GM23248 (cell line): ENCODE measurements at places on chromosomes 1 and 21. TPM values are rescaled to one million over a fixed set of nuclear protein-coding genes. Genes with fewer than 3 reads are reported as not detected.

- no peak for DNase-seq
These were observed 9.6 kb downstream of the ACTRT2 start for GRCh38 chr1:3030663-3031381.

DNA sequence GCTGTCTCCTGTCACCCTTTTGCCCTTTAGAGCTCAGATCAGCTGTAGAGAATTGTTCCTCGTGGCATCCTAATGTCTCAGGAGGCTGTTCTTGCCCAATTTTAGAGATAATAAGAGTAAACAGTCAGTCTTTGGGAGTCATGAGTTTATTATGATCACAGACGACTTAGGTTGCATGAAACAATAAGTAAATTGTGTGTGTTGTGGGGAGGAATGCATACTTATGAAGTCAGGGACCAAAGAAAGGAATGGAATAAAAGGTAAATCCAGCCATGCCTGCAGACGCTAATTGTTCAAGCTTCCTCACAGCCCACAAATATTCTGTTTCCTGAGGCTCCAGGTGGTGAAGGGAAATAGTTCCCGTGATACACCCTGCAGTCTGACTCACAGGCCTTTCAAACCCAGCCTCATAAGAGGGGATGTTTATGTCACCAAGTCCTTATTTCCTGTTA lies 897 bp downstream of the EPHX4 start:
- DNase-seq: peak; percentile 5

DNA sequence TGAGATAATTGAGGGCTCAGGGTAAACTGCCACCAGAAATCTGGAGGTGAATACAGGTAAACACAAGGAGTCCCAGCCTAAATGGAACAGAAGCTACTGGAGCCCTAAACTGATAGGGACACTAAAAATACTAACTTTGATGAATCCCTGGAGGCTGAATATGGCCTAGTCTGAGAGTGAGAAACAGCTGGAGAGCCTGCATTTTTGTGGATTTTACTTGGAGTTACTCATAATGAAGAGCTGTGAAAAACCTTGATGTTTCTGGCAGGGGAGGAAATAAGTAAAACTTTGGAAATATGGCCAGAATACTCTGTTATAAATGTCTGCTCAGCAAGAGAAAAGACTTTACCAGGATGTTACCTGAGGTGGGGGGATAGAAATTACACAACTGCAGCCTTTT lies 164.4 kb downstream of the LIPI start:
- peak; percentile 15 for DNase-seq

DNA sequence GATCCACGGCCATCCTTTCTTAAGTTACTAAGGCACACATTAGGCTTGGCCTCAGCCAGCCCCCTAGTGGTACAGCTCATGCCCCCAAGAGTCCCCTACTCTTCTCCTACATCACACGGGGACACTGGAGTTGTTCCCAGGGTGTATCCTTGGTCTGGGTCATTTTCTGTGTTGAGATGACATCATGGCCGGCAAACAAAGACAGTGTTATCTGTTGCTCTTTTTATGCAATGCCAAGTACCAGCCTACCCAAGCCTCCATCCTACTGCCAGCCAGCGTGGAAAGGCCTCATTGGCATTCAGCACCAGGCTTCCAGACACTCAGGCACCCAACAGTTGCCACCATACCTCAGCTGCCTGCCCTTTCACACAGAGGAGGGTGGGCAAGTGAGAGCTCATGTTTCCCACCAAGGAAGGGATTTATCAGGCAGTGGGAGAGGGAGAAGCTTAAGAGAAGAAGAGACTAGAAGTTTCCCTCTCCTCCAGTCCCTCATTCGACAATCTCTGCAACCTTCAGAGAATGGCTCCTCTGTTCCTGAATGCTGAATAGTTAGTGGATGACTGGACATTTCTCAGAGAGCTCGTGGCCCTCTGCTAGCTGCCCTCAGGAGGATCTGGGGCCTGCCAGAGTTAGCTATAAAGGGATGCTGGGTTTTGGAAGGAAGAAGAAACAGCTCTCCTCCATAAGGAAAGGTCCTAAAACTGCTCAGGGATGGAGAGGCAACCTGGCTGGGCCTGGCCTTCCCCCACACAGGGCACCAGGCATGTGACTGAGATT lies 17.7 kb downstream of the CBR1 start:
- peak; percentile 49 for DNase-seq

DNA sequence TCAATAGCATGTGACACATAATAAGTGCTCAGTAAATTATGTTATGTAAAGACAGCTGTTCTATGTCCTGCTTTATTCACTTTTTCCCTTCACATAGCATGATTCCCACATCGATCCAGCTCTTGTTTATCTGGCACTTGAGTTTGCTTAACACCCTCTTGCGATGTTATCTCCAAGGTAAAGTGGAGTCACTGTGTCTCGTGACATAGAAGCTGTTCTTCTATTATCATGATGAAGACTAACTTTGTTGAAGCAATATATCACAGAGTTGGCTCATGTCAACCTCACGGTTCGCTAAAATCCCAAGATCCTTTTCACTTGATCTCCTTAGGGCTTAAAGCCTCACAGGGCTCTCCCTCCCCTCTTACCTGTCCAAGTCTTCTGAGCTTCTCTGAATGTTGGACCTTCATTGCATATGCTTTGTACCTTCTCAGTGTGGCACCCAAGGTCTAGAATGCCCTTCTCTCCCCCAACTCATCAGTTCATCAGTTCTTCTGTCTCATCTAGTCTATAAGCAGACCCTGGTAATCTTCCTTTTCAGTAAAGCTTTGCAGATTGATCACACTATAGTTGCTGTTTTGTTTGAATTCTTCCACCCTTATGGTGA lies 38.0 kb downstream of the PLXNA2 start:
- DNase-seq: no peak

GRCh38 chr1:218284377-218284916 lies 646 bp upstream of the RRP15 start:
- peak; percentile 18 for DNase-seq

- DNase-seq: no peak
These were observed 13.2 kb downstream of the C21orf91 start for GRCh38 chr21:17805966-17806365.

DNA sequence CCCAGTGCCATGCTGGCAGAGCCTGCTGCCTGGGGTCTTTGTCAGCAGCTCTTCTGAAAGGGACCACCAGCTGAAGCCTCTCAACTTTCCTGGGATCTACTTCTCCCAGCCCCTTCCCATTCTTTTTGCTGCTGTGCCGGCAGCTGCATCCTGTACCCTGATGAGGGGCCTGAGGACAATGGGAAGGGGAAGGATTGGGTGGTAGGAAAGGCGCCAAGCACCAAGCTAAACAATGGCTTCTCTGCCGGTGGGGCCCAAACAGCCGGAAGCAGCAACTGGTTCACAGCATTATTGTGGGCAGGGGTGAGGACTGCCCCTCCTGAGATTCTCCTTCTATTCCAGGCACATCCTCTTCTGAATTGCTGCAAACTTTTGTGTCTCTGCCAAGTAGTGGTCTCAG lies 5.0 kb upstream of the EFCAB14 start:
- no peak for DNase-seq

SLC26A9 gene
- not detected in 2 replicates for polyA plus RNA-seq

VCAM1 gene
- polyA plus RNA-seq: 3.0 and 3.2 TPM in 2 replicates
